ENCODE measurements at places on chromosomes 2 and 18. TPM values are rescaled to one million over a fixed set of nuclear protein-coding genes. Genes with fewer than 3 reads are reported as not detected.

PARD6G gene
- not detected for polyA plus RNA-seq

AP1S3 gene
- 2.1 TPM for polyA plus RNA-seq

CD207 gene
- polyA plus RNA-seq: not detected

SMYD1 gene
- 0.15 TPM for polyA plus RNA-seq

MYO1B gene
- polyA plus RNA-seq: 0.54 TPM

LOXHD1 gene
- polyA plus RNA-seq: not detected

RBKS gene
- polyA plus RNA-seq: 3.2 TPM

B3GNT2 gene
- polyA plus RNA-seq: 20.3 TPM

TMEM163 gene
- polyA plus RNA-seq: 0.21 TPM

PTPRM gene
- 4.4 TPM for polyA plus RNA-seq

PKDCC gene
- not detected for polyA plus RNA-seq

DNA sequence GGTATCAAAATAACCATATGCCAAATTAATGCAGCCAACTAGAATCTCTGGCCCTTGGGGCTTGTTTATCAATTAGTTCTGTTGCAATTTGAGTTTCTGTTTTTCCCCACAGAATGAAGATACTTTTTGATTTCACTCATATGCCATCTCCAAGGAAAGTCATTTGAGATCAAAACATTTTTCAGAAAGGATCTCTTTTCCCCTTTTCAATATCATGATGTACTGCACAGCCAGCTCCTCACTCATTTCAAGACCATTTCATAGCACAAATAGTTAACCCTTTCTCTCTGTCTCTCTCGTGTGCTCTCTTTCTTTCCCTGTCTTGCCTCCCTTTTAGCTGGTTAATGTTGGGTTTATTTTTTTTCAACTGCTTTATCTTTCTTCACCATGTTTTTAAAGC lies 387.3 kb downstream of the STK39 start:
- DNase-seq: no peak

DNA sequence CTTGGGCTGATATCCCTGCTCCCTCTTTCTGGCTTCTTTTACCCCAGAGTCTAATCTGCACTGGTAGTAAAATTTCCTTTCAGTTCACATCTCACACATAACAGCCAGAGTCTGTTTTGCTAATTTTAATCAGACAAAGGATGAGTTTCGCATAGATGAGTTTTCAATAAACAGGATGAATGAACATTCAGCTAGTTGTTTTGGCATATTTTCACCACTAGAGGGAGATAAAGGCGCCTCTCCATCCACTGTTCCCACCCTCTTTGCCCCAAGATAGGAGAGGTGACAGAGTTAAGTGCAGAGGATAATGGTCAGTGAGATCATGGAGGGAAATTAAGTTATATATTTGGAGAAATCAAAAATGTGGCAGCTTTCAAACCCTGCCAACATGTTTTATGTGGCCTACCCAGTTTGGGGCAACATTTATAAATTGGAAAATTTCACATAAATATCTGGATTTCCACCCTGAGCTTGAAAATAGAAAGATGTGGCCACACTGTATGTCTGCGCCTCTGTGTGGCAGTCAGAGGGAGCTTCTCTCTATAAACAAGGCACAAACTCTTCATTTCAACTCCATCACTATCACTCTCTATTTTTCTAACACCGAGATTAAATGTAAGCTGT lies 48.5 kb upstream of the DTNA start:
- no peak for DNase-seq

DNA sequence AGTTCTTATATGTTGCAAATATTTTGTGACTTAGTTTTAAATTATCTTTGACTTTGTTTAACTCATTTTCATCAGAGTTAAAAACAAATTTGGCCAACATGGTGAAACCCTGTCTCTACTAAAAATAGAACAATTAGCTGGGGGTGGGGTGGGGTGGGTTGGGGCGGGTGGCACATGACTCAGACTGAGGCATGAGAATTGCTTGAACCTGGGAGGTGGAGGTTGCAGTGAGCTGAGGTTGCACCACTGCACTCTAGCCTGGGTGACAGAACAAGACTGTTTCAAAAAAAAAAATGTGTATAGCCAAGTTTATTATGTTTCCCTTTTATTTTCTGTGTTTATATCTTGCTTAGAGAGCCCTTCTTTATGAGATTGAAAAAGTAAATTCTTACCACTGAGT lies 14.2 kb upstream of the LIPG start:
- no peak for DNase-seq

DNA sequence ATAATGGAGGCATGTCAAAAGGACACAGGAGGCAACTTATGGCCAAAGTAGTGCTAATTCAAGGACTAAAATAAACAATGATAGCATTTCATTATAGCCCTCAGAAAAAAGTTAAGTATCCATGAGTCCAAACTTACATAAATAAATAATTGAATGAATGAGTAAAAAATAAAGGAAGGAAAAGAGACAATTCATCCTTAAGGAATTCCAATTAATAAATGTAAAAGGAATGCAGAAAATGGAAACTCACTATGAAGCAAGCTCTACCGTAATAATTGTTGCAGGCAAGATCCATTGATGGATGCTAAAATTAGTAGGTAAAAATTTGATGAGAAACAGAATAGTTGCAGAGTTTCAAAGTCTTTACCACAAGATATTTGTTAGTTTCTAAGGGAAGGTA lies 88.2 kb upstream of the RAPGEF4 start:
- no peak for DNase-seq

GRCh38 chr18:38612904-38613303 lies 1047.3 kb upstream of the CELF4 start:
- no peak for DNase-seq

GRCh38 chr2:238467792-238468191 lies 41.1 kb downstream of the ASB1 start:
- no peak for DNase-seq

GRCh38 chr18:13583576-13584550 lies 142.5 kb downstream of the FAM210A start:
- no peak for DNase-seq

GRCh38 chr2:85160966-85161960 lies 28.1 kb downstream of the TCF7L1 start:
- no peak for DNase-seq

DNA sequence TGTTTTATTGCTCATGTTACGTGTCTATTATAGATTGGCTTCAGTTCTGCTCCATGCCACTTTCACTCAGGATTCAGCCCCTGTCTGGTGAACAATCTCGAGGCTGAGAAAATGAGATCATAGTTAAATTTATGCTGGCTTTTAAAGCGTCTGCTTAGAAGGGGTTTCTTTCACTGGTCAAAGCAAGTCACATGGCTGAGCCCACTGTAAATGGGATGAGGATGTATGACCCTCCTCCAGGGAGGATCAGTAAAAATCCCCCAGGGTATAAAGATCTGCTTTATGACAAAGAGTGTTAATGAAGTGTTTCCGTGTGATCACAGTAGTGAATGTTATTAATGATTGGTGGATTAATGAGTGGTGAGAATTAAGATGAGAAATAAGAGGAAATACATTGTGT lies 6.2 kb upstream of the PLCL1 start:
- DNase-seq: no peak

DNA sequence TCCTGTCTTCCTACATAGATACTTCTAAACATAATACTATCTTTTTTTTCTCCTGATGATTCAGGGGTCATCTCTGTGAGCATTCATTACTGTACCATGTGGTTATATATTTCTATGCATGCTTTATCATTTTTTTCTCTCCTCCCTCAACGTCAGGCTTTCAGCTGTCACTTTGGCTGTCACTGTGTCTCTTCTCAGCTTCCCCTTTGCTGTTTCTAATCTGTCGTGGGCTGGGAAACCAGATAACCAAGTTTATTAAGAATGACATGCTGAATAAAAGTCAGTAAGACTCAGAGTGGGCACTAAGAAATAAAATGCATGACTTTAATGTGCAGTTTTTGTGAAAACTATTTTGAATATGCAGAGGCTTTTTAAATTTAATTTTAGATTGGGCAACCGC lies 344.6 kb downstream of the NRXN1 start:
- no peak for DNase-seq

GRCh38 chr2:62971936-62972335 lies 78.7 kb upstream of the OTX1 start:
- no peak for DNase-seq

- no peak for DNase-seq
Observed at GRCh38 chr2:30948130-30948529, 140.9 kb upstream of the CAPN13 start.

DNA sequence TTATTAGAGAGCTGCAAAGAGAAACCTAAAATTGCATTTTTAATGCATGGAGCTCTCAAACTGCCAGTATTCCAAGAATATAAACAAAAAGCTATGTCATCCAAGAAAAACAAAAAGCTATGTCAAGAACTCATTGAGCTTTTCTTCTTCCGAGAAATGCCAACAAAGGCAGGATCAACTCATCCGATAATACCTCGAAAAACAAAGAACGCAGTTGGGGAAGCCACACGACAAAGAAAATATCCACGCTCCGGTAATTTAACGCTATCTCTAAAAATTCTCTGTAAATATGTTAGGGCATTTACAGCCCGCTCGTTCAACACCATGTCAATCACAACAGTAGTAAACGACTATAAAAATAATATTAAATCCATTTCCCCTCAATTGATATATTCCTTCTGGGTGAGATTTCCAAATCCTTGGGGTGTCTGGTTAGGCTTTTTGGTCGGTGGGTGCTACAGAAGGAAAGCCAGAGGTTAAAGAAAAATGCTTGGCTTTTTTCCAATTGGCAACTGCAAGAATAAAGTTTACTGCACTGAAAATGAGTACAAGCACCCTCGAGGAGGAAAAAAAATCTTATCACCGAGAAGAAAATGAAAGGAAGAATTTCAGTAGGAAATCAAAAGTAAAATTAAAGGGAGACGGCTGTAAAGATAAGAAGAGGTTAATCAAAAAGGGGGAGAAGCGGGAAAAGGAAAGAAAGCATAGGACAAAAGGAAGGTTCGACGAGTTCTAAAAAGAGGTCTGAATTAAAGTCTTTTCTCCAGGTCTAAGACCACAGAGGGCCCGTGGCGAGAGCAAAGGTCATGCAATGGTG lies 856 bp downstream of the TIA1 start:
- DNase-seq: no peak

Measured in naive thymus-derived CD4-positive, alpha-beta T cell (primary cell).